Mammary epithelial cell (primary cell): ENCODE measurements at places on chromosomes 12 and 14. TPM values are rescaled to one million over a fixed set of nuclear protein-coding genes. Genes with fewer than 3 reads are reported as not detected.

The PGF gene
- polyA plus RNA-seq, result 24.0 TPM

The DGKA gene
- polyA plus RNA-seq, result 195 TPM

The TPCN1 gene
- polyA plus RNA-seq, result 17.8 TPM

The PPP1R36 gene
- 0.12 TPM for polyA plus RNA-seq

The ACADS gene
- polyA plus RNA-seq, result 1.3 TPM

DNA sequence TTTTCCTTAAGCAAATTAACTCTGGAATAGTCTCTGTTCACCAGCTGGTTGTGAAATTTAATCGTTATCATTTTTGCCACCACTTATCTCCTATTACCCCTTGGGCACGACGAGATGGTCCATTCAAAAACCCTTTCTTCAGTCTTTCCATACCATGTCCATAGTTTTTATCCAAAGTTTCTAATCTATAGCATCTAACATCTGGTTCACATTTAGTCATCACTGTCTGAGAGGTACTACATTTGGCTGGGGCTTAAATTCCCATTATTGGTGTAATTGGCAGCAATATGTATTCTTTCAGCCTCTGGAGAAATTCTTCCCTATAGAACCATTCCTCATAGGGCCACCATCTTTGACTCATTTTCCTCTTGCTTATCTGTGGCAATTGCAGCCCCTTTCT lies 163.5 kb downstream of the CCER1 start:
- DNase-seq, result no peak

- DNase-seq, result no peak
Observed at GRCh38 chr14:41482861-41483260, 123.8 kb upstream of the LRFN5 start.

- DNase-seq, result no peak
Observed at GRCh38 chr12:24708718-24709117, 240.2 kb downstream of the BCAT1 start.

DNA sequence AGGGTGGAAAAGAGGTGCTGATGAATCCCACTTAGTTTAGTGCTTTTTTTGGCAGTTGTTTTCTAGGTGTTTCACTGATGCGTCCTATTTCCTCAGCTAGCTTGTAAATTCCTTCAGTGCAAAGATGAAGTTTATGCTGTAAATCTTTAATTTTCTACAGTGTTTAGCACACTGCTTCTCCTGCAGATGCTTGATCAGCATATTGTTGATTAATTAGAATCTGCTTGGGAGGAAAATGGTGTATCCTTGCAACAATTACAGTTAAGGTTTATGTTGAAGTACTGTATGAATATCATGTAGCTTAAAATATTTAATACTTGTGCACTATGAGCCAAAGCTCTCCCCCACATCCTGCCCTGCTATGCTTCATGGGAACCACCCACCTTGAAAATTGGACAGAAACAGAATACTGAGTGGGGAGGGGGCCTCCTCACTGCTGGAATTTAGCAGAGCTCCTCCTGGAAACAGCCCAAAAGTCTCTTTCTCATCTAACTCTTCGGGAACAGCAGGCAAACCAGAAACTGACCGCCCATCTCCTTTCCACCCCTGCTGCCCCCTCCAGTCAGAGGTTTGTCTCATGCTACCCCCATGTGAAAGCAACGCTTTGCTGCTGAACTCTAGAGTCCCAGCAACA lies 20.3 kb upstream of the DHRS4 start:
- no peak for DNase-seq

GRCh38 chr12:87952223-87952622 lies 77.0 kb downstream of the C12orf50 start:
- no peak for DNase-seq

- DNase-seq, result peak; percentile 46
Observed at GRCh38 chr12:3034067-3034750, 43.0 kb upstream of the TSPAN9 start.

DNA sequence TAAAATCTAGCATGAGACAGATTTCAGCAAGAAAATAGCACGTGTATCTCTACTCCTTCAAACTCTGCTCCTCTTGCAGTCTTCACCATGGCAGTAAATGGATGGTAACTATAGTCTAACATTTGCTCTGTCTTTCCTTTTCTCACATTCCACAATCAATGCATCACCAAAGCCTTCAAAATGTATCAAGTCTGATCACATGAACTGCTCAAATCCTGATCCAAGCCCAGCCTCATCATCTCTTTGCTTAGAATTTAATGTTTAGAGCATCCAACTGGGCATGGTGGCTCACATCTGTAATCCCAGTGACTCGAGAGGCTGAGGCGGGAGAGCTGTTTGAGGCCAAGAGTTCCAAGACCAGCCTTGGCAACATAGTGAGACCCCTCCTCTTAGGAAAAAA lies 45.9 kb downstream of the CDK17 start:
- no peak for DNase-seq

GRCh38 chr14:69354383-69355153 lies 43.5 kb downstream of the ERH start:
- peak; percentile 64 for DNase-seq

GRCh38 chr12:79344855-79345847 lies 345.6 kb downstream of the PAWR start:
- peak; percentile 37 for DNase-seq

DNA sequence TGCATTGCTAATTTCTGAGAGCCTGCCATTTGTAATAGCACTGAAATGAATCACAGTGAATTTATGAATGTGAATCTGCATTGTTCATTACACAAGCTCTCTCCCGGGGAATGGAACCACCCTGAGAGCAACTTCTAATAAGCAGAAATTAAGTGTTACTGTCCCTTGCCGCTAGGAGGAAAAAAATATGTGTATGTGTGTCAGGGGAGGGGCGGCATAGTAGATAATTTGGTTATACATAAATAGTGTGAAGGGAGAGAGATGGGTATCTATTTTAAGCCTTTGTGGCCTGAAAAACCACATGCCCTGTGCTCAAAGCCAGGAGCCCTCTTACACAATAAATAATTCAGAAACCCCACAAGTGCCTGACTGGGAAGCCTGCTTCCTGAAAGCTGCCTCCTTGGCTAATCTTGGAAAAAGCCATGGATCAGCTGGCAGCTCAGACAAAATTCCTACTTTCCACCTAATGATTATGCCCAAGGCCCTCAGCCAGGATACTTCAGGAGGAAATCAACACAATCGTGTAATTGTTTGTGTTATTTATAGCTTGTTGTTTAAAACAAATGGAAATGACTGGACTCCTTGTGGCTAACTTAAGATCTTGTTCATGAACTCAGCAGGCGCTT lies 366.2 kb upstream of the KITLG start:
- DNase-seq, result peak; percentile 69

DNA sequence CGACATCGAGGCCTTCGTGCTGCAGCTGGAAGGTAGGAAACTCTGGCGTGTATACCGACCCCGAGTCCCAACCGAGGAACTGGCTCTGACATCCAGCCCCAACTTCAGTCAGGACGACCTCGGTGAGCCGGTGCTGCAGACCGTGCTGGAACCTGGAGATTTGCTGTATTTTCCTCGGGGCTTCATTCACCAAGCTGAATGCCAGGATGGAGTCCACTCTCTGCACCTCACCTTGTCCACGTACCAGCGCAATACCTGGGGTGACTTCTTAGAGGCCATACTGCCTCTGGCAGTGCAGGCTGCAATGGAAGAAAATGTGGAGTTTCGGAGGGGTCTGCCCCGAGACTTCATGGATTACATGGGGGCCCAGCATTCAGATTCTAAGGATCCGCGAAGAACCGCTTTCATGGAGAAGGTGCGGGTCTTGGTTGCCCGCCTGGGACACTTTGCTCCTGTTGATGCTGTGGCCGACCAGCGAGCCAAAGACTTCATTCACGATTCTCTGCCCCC lies 1.4 kb downstream of the RIOX1 start:
- DNase-seq, result no peak

DNA sequence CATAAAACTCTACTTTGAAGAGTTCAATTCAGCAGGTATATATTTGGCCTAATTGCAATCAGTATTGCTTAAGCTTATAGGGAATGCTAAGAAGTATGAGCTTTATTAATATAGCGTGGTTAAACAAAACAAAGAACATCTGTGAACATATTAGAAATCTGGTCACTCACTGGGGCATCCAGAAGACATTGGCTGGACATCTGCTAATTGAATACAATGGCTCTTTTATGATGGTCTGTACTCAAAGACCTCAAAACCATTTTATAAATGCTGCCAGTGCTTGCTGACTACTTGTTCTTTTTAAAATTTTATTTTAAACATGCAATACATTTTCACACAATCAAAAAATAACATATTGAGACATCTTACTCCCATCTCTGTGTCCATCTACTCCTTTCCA lies 173.0 kb downstream of the STXBP6 start:
- no peak for DNase-seq

GRCh38 chr12:46523863-46524770 lies 151.5 kb upstream of the SLC38A2 start:
- peak; percentile 94 for DNase-seq

GRCh38 chr12:1287446-1287975 lies 296.5 kb downstream of the ERC1 start:
- no peak for DNase-seq

DNA sequence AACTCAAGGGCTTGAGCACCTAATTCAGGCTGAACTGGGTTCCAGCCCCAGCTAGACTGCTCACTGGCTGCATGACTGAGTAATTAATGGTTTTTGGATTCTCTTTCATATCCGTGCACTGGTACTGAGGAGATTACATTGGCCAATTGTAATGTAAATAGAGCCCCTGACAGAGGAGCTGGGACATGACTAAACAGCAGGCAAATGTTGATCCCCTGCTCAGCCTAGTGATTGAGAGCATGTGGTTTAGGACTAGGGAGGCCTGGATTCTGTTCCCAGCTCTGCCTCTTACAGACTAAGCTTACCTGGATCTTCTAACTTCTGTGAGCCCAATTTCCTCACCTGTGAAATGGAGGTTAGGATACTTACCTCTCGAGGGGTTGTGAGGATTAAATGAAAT lies 204.3 kb downstream of the ESR2 start:
- DNase-seq, result no peak

DNA sequence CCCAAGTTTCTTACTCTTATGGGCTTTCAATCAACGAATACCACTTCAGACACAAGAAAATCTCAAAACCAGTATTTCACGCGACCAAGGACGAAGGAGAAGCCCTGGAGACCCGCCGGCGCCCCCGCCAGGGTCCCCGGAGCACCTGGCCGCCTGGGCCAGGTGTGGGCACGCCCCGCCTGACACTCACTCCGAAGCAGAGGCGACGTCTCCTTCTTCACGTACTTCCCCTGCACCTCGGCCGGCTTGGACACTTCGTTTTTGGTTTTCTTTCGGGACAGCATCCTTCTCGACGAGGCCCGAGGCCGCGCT lies 466 bp downstream of the SAV1 start:
- DNase-seq, result peak; percentile 48
